ENCODE measurements at places on chromosomes 1 and 21.

DNA sequence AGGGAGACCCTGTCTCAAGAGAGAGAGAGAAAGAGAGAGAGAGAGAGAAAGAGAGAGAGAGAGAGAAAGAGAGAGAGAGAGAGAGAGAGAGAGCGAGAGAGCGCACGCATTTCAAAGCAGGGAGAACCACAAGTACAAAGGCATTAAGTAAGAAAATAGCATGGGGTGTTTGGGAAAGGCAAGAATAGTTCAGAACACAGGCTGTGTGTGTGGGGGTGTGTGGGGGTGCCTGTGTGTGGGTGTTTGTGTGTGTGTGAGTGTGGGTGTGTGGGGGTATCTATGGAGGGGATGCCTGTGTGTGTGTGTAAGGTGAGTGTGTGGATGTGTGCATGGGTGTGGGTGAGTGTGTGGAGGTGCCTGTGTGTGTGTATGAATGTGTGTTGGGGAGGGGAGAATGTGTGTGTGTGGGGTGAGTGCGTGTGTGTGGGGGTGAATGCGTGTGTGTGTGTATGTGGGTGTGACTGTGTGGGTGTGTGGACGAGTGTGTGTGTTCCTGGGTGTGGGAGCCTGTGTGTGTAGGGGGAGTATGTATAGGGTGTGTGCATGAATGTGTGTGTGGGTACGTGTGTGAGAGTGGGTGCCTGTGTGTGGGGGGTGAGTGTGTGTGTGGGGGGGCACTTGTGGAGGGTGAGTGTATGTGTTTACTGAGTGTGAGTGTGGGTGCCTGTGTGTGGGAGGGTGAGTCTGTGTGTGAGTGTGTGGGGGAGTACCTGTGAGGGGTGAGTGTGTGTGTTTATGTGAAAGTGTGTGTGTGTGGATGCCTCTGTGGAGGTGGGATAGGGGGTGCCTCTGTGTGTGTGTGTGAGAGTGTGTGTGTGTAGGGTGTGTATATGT is 19.1 kb upstream of the HDAC1 start:
- DNase-seq = no peak

DNA sequence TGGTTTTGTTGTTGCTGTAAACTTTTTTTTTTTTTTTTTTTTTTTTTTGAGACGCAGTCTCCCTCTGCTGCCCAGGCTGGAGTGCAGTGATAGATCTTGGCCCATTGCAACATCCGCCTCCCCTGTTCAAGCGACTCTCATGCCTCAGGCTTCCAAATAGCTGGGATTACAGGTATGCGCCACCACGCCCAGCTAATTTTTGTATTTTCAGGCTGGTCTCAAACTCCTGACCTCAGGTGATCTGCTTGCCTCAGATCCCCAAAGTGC is 78.9 kb upstream of the SLC45A1 start:
- no peak for DNase-seq

- DNase-seq = no peak
These were observed 1.4 kb downstream of the ESRRG start for GRCh38 chr1:216721863-216722262.

- no peak for DNase-seq
These were observed 34.7 kb upstream of the RGL1 start for GRCh38 chr1:183769956-183770815.

- no peak for DNase-seq
These were observed 1.6 kb upstream of the C1orf159 start for GRCh38 chr1:1117469-1117831.

- DNase-seq = no peak
These were observed 8.2 kb upstream of the FNDC7 start for GRCh38 chr1:108704496-108704895.

GRCh38 chr1:6101826-6102531 is 56.3 kb downstream of the KCNAB2 start:
- no peak for DNase-seq

DNA sequence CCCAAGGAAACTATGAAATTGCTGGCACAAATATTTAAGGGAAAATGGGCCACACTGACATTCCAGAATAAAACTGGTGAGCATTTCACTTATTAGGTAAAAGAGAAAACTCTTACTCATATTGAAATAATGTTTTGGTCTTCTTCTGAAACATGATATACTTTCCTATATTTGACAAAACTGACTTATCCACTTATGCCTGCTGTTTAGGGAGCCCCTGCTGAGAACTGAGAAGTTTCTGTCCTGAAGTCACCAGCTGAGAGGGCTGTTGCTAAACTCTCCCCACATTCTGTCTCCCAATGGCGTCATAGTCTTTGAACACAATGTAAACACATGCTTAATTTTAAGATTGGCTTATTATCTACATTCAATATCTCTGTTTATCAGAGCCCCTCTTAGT is 46.8 kb upstream of the ZC3H11B start:
- no peak for DNase-seq

All from Kasumi-1 (cell line).